ENCODE measurements at places on chromosomes 13 and 19.

DNA sequence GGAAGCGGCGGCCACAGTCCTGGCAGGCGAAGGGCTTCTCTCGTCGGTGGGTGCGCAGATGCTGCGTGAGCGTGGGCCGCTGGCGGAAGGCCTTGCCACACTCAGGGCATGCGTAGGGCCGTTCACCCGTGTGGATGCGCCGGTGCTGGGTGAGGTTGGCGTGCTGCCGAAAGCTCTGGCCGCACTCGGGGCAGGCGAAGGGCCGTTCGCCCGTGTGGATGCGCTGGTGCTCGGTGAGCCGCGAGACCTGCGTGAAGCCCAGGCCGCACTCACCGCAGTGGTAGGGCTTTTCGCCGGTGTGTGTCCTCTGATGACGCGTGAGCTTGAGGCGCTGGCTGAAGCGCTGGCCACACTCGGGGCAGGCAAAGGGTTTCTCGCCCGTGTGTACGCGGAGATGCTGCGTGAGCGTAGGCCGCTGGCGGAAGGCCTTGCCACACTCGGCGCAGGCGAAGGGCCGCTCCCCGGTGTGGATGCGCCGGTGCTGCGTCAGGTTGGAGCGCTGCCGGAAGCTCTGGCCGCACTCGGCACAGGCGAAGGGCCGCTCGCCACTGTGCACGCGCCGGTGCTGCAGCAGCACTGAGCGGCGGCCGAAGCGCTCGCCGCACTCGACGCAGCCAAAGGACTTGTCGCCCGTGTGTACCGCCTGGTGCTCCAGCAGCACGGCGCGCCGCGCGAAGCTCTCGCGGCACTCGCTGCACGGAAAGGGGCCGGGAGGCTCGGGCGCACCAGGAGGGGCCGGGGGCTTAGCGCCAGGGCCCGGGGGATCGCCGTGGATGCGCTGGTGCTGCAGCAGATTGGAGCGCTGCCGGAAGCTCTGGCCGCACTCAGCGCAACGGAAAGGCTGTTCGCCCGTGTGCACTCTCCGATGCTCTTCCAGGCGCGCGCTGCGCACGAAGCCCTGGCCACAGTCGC lies 4.0 kb upstream of the UBE2M start:
- DNase-seq, result no peak

GRCh38 chr19:15378534-15379082 lies 979 bp downstream of the AKAP8 start:
- no peak for DNase-seq

GRCh38 chr13:20911037-20911436 lies 8.5 kb upstream of the XPO4 start:
- DNase-seq, result no peak

- no peak for DNase-seq
Measured at GRCh38 chr19:48254529-48254970, 1.2 kb downstream of the CARD8 start.

- DNase-seq, result no peak
Measured at GRCh38 chr19:44744871-44745332, 3.6 kb upstream of the BCL3 start.

- DNase-seq, result no peak
Measured at GRCh38 chr19:1663852-1664251, 11.4 kb upstream of the TCF3 start.

- DNase-seq, result no peak
Measured at GRCh38 chr13:50025436-50025835, 10.2 kb downstream of the KCNRG start.
